Stimulated activated CD8-positive, alpha-beta memory T cell treated with anti-CD3 and anti-CD28 coated beads, Interleukin-7, amount 100 ng/mL, for 4 hours (primary cell): ENCODE measurements at places on chromosomes 2 and 18.
A peak's percentile ranks its signal among the peaks of the same experiment; 100 is the strongest.

DNA sequence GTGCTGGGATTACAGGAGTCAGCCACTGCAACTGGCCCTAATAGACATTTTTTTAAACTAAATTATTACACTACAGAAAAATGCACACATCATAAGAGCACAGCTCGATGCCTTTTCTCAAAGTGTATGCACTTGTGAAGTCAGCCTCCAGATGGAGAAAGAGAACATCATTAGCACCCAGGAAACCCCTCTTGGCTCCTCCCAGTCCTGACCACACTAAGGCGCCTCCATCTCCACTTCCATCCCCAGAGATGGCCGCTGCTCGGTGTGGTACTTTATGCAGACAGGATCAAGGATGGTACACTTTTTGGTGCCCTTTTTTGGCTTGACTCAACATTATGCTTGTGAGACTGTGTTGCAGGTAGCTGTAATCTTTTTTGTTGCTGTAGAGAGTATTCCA lies 34.8 kb downstream of the RRM2 start:
- DNase-seq, result no peak

DNA sequence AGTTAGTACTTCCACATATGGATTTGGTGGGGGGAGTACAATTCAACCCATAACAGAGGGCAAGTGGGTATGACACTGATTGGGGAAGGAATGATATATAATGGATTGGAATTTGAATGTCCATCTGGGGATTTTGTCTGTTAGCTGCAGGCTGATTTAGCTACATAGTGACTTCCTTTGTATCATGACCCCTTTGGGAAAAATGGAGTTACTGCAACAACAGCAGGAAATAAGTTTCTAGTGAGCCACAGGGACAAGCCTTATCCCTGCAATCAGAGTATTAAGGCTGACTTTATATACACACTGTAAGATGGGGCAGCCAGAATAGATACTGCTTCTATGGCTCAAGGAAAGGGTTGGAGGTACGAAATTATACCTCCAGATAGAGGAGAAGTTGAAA lies 404.4 kb upstream of the MEIS1 start:
- no peak for DNase-seq

GRCh38 chr2:199131876-199132275 lies 325.9 kb downstream of the SATB2 start:
- DNase-seq, result no peak

DNA sequence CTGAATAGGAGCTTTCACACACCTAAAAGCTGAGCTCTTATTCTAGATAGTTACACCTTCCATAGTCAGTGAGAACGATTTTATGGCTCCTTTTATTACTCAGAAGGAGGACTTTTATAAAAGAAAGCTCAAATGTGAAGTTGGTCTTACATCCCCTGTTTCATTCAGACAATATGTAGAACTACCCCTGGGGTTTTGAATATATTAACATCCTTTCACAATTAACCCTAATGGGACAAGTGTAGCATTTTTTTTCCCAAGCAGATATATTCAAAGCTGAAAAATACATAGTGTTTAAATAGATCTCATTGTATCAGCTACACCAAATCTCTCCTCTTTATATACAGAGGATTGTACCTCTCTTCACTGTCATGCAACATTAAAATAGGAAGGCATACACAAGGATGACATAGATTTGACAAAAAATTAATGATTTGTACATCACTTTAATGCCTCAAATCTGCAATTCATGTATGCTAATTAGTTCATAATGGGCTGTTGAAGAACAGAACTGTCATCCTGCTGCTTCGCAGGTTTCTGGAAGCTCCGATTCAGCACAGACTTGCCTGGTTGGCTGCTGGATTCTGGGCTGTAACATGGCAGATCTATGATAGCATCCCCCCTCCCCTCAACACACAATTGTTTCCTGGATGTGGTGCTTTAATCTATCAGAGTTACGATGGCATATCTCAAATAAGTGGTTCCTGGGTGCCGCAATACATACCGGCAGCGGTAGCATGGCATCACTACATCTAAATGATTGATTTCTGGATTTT lies 129.7 kb upstream of the PARD3B start:
- DNase-seq, result no peak

DNA sequence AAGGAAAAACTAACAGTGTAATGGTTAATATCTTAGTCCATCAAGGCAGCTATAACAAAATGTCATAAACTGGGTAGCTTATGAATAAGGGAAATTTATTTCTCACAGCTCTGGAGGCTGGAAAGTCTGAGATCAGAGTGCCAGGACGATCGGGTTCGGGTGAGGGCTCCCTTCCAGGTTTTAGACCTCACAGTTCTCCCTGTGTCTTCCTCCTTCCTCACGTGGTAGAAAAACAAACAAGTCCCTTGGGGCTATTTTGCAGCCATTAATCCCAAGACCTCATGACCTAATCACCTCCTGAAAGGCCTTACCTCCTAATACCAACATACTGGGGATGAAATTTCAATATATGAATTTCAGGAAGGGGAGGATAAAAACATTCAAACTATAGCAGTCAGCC lies 455.9 kb downstream of the CNTNAP5 start:
- DNase-seq, result no peak

GRCh38 chr2:42863320-42863719 lies 70.9 kb upstream of the HAAO start:
- no peak for DNase-seq

GRCh38 chr18:70659036-70659925 lies 370.4 kb downstream of the SOCS6 start:
- DNase-seq, result peak; percentile 7

GRCh38 chr2:27714851-27715291 lies 51.2 kb downstream of the SLC4A1AP start:
- DNase-seq, result no peak

- DNase-seq, result no peak
Observed at GRCh38 chr2:45433363-45433762, 177.7 kb downstream of the SRBD1 start.

GRCh38 chr18:12276736-12277554 lies 22.8 kb downstream of the CIDEA start:
- no peak for DNase-seq

- DNase-seq, result no peak
Observed at GRCh38 chr2:157257312-157258252, at the start of gene GALNT5. Gene GALNT5 (plus strand): TSS chr2:157257705. CDS start chr2:157258083, 378 bp downstream.

GRCh38 chr18:76437011-76437410 lies 58.0 kb downstream of the ZNF516 start:
- DNase-seq, result no peak

DNA sequence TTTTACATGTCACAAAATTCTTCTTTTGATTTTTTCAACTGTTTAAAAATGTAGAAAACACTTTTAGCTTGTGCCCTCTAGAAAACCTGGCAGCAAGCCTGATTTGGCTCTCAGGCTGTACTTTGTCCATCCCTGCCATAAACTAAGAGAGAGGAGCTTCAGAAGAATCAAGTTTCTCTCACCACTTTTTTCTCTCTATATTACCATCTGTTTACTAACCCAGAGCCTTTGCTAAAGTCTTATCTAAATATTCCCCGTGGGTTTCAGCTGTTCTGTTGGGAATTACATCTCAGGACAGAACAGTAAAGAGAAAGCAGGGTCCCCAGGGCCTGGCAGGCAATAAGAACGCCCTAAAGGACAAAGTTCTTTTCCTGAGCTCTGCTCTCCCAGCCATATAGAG lies 409.1 kb upstream of the CRIM1 start:
- no peak for DNase-seq

GRCh38 chr2:54834721-54835120 lies 111.3 kb downstream of the EML6 start:
- DNase-seq, result no peak

GRCh38 chr2:209523867-209524266 lies 100.0 kb downstream of the MAP2 start:
- DNase-seq, result no peak

DNA sequence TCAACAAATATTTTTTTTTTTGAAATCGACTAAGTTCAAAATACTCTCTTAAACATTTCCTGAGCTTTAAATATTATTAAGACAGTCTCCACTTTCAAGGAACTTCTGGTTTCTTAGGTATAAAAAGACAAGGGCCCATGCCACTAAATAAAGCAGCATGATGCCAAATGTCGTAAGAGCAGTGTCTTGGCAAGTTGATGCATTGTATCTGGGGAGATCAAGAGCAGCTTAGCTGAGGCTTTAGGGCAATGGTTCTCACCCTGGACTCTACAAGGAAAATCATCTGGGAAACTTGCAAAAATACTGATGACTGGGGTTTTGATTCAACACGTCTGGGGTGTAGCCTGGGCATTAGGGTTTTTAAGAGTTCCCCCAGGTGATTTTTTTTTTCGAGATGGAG lies 41.3 kb downstream of the COL4A3 start:
- DNase-seq, result no peak

DNA sequence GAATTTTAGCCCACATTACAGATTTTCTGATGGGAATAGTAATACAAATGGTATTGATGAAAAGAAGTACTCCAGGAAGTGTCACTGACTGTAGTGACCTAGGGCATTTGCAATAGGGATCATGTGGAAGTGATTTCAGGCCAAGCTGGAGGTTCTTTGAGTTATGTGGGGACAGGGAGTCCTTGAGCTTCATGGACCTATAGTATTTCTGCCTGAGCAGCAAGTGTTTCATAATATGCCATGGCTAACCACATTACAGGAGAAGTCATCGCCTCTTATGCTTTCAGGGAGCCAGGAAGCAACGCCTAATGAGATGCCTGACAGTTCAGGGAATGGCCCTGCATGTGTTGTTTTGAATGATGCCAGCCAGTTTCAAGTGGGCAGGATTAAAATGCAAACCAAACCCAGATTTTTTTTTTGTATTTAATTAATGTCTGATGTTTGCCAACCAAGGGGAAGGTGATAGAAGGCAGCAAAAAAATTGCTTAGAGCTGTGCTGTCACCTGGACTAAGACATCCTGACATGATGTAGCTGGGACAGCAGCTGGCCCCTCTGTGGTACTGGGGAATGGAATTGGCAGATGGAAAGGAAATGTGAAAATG lies 109.5 kb downstream of the RAPGEF4 start:
- DNase-seq, result no peak

GRCh38 chr2:235493402-235493774 lies 455 bp upstream of the AGAP1 start:
- no peak for DNase-seq

DNA sequence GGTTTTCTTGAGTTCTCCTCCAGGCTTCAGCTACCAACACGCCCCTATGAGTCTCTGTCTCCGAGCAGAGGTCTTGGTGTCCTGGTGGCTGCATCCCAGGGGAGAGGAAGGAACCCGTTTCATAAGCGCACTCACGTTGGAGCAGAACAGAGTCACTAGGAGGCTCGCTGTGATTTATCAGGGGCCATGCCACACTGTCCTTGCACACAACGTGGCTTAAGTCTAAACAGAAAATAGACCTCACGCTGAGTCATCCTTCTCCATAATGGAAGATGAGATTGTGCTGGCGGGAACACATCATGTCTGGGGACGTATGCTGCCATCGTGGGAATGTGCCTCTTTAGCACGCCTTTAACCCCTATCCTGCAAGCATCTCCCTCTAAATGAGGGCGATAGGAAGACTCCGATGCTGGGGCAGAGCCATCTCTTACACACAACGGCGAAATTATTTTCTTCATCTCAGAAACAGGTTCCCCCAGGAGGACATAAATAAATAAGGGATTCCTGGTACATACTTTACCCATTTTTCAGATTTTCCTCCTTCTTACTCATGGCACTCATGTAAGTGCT lies 211.4 kb downstream of the KLHL29 start:
- no peak for DNase-seq

DNA sequence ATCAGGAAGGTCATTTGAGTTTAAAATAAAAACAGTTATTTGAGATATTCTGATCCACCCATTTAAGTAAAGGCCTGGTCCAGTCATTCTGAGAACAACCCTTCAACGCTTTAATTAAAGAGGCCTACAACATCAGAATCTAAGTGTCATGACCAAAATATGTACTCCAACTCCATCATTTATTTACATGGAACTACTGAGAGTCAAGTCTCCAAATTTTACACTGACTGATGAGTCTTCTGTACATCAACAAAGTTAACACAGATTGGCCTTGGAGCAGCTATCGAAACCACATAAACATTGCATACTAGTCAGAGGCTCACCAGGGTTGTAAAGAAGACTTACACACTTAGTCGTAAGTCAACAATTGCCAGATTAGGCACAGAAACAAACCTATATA lies 37.1 kb downstream of the PIEZO2 start:
- no peak for DNase-seq

DNA sequence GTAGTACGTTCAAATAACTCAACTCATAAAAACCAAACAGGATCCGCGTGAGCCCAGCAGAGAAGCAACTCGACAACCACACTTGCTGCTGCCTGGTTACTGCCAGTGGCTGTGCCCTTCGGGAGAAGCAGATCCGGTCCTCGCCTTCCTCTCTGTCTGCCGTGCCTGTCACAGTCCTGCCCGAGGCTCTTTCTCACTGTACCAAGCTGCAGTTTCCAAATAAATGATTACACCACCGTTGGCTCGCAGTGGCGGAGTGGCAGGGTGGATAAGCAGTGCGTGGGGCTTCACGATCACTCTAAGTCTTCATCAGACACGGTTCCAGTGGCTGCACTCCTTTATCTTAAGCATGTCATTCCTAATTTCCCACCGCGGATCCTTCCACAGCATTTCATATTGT lies 26.1 kb upstream of the SALL3 start:
- no peak for DNase-seq

DNA sequence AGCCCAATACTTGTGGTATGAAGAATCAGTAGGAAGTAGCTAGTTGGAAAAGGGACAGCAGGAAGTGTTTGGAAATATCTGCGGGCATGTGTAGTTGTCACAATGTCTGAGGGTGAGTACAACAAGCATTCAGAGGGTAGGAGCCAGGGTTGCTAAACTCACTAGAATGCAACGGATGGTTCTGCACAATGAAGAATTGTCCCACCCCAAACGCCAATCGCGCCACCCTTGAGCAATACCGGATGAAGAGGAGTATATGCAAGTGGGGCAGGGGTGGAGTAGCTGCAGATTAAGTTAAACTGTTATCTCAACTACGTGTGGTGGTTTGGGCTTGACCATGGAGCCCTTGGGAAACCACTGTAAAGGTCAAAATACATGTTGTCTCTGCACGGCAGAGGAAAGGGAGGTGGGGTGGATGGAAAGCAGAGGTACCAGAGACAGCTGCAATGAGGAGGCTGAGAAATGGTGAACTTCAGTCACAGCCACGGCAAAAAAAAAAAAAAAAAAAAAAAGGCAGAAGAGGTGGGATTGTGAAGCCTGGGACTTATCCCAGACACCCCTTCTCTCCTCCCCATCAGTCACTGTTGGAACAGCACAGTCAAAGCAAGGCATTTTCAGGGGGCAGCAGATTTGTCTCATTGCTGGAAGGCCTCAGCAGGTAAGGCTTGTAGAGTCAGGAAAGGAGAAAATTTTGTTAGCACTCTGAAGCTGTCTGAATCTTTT lies 5.2 kb downstream of the CCL20 start:
- no peak for DNase-seq

DNA sequence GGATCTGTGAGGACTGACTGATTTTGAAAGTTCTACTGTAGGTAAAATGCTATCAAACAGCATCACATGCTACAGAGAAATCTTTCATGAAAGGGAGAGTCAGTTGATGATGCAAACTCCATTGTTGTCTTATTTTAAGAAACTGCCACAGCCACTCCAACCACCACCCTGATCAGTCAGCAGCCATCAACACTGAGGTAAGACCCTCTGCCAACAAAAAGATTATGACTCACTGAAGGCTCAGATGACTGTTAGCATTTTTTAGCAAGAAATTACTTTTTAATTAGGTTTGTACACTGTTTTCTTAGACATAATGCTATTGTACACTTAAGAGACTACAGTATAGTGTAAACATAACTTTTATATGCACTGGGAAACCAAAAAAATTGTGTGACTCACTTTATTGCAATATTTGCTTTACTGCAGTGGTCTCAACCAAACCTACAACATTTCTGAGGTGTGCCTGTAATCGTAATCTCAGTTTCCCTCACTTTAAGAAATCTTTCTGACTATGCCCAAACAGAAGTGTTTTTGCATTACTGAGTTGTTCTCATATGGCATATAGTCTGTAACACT lies 42.8 kb downstream of the METTL8 start:
- DNase-seq, result no peak
